ENCODE measurements at places on chromosomes 4 and X.

DNA sequence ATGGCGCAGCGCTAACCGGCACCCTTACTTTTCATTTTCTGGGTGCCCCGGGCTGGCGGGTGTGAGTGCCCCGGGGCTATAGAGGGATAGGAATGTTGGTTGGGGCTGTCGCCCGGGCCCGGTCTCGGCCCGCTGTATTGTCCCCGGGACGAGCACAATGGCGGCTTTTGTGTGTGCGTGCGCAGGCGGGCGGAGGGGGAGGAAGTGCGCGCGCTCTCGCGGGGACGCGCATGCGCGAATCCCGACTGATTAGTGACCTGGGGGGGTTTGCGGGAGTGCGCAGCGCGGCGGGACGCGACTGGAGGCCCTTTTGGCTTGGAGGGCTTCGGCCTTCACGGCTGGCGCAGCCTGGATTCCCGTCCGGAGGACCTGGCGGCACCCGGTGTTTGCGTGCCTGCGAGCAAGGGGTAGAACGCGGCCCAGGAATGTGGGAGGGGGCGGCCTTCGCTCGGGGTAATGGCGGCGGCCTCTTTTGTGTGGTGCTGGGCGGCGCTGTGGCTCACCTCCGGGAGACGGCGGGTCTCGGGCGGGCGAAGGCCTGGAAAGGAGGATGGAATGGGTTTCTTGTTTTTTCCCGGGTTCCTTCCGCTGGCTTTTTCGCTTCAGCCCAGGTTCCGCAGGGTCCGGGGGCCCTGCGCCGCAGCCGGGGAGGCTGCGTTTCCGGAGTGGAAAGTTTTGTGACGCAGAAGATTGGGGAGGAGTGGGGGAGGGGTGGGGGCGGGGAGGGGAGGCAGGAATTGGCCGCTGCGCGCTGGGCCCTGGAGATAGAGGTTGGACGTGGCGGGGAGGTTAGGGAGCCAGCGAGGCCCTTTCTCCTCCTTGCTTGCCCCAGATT lies 618 bp downstream of the DDX3X start:
- DNase-seq: peak; percentile 76

- DNase-seq: no peak
Observed at GRCh38 chr4:155592179-155592937, 74.3 kb upstream of the GUCY1A1 start.

DNA sequence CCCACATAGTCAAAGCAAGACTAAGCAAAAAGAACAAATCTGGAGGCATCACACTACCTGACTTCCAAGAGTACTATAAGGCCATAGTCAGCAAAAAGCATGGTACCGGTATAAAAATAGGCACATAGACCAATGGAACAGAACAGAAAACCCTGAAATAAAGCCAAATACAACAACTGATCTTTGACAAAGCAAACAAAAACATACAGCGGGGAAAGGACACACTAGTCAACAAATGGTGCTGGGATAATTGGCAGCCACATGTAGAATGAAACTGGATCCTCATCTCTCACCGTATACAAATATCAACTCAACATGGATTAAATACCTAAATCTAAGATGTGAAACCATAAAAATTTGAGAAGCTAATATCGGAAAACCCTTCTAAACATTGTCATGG lies 819.3 kb upstream of the FRG1 start:
- no peak for DNase-seq

DNA sequence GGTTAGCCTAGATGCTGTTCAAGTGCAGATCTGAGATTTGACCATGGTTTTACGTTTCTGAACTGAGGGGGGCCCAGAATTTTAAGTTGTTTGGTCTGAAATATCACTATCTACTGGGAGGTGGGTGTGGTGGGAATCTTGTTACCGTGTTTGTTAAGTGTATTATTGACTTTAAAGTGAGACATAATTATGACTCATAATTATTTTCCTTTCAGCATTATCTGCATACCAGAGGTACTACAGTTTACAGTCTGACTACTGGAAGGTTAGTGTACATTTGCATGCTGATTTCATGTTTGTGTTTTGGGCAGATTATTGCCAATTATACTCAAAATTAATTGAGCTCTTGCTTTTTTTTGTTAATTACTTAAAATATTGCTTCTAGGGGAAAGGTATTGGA lies 101.5 kb downstream of the KDM6A start:
- DNase-seq: no peak

DNA sequence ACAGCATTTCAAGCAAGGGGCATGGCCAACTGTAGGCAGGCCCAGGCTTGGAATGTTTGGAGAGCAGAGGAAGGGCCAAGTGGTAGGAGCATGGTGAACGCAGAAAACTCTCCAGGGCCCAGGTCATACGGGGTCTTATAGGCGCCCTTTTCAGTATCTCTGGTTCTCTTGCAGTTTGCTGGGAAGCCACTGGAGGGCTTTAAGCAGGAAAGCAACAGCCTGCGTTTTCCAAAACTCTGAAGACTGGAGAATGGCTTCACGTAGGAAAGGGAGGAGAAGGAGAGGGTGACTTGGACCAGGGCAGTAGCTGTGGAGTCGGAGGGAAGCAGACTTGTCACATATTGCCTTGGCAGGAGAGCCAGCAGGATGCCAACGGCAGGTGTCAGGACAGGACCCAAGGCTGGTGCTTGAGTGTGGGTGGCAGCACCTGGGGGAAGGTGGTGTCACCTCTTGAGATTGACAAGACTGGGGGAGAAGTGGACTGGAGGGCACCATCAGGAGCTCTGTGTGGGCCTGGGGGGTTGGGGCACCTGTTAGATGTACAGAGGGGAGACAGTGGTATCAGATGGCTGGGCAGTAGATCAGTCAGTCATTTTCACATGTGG lies 21.9 kb downstream of the TKTL1 start:
- no peak for DNase-seq

All from activated CD8-positive, alpha-beta memory T cell treated with anti-CD3 and anti-CD28 coated beads for 4 hours (primary cell).